ENCODE measurements at places on chromosomes 4 and X.

GRCh38 chr4:188624370-188624769 is 485.1 kb downstream of the TRIML1 start:
- DNase-seq: no peak

- DNase-seq: no peak
These were observed 160.8 kb downstream of the NAA11 start for GRCh38 chr4:79164907-79165610.

GRCh38 chr4:22754116-22754515 is 61.4 kb downstream of the GBA3 start:
- DNase-seq: no peak

- DNase-seq: no peak
These were observed 27.4 kb upstream of the GPR174 start for GRCh38 chrX:79117078-79117477.

DNA sequence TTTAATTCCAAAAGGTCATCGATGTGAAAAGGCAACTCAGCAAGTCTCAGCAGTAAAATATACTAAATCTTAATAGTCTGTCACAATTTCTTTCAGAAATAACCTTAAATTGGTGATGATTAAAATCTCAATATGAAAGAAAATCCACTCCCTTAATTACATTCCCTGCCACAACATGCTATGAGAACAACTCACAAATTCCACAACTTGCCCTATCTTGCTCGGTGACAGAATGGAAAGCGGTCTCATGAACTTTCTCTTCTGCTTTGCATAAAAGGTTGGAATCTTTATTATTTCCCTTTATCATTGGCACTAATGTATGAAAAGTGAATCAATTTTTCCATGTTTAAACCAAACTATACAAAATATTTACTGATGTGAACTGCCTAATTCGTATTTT is 380.8 kb downstream of the TMA16 start:
- no peak for DNase-seq

GRCh38 chrX:107484002-107484726 is 34.7 kb downstream of the FRMPD3 start:
- no peak for DNase-seq

- no peak for DNase-seq
These were observed 4.6 kb downstream of the GRIA2 start for GRCh38 chr4:157225096-157225495.

- no peak for DNase-seq
These were observed 338.7 kb downstream of the FBXW7 start for GRCh38 chr4:152197211-152197610.

- peak; percentile 14 for DNase-seq
These were observed 631.5 kb downstream of the RAB28 start for GRCh38 chr4:12852338-12853307.

- DNase-seq: no peak
These were observed 76.1 kb downstream of the NWD2 start for GRCh38 chr4:37320513-37321235.

DNA sequence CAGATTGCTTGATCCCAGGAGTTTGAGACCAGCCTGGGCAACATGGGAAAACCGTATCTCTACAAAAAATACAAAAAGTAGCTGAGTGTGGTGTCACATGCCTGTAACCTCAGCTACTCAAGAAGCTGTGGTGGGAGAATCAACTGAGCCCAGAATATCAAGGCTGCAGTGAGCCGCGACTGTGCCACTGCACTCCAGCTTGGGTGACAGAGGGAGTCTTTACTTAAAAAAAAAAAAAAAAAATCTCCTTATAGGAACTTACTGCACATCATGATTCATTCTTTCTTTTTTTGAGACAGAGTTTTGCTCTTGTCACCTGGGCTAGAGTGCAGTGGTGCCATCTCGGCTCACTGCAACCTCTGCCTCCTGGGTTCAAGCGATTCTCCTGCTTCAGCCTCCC is 24.3 kb downstream of the UPF3B start:
- no peak for DNase-seq

- DNase-seq: no peak
These were observed 175.4 kb downstream of the PPP1R2C start for GRCh38 chrX:42602566-42602965.

- no peak for DNase-seq
These were observed 45.6 kb downstream of the RAP2C start for GRCh38 chrX:132173647-132174046.

- DNase-seq: no peak
These were observed 5.1 kb downstream of the RAB33B start for GRCh38 chr4:139458999-139459398.

GRCh38 chr4:74460833-74461232 is 15.9 kb downstream of the AREG start:
- DNase-seq: no peak

GRCh38 chr4:35818520-35818919 is 425.8 kb downstream of the ARAP2 start:
- DNase-seq: no peak

DNA sequence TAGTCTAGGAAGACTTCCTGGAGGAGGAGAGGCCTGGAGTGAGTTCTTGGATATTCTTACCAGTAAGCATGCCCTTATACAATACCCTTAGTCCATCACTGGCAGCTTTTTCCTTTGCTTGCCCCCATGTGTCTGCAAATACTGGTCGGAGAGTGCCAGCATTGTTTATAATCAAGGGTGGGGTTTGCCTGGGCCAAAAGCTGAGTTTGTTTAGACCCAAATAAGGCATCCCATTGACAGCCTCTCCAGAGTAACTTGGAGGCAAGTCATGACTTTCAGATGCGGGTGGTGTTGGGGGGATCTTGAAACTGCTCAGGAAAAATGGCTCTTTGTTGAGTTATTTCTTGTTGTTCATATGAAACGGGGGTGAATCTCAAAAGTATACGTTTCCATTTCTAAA is 258.4 kb upstream of the TAPT1 start:
- DNase-seq: no peak

DNA sequence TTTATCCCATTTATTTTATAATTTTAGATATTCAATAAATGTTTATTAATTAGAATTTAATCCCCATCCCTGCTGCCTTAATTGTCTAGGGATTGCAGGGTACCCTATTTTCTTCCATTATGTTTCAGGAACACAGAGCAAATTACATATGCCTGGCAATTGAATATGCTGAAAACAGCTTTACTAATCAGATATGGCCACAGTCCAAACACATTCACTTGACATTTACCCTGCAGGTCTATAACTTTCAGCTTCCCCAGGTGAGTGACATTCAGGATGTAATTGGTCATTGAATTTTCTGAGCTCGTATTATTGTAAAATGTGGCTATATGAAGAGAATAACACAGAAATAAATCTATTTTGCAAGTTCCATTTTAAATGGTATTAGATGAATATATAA is 218.7 kb upstream of the NDST4 start:
- no peak for DNase-seq

- DNase-seq: no peak
These were observed 102.7 kb upstream of the ZNF827 start for GRCh38 chr4:146041139-146042004.

GRCh38 chrX:32195611-32196010 is 1015.7 kb downstream of the DMD start:
- DNase-seq: no peak

- DNase-seq: no peak
These were observed 39.7 kb downstream of the ITIH6 start for GRCh38 chrX:54758114-54759055.
